ENCODE measurements at places on chromosomes 3 and 15.

GRCh38 chr3:45711931-45712330 is 22.7 kb downstream of the SACM1L start:
- no peak for DNase-seq

DNA sequence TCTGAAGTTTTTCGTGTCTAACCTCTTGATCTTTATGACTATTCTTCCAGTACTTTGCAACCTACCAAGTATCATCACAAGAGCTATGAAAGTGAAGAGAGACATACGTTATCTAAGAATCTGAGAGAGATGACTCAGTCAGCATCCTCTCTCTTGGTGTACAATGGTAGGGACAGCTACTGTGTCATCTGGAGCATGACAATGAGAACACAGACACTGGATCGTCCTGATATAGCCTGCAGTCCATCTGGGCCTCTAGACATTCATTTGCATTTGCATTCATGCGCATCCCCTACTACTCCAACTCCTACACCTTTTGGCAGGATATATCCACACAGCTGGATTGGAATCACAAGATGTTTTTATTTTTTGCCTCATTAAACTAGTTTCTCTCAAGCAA is 115.2 kb downstream of the PEX5L start:
- DNase-seq: peak; percentile 74

- DNase-seq: no peak
Observed at GRCh38 chr3:139120086-139121056, 75.7 kb upstream of the PRR23C start.

- no peak for DNase-seq
Observed at GRCh38 chr3:8882171-8882593, 81.1 kb downstream of the RAD18 start.

GRCh38 chr3:105956306-105956705 is 87.5 kb upstream of the CBLB start:
- DNase-seq: no peak

DNA sequence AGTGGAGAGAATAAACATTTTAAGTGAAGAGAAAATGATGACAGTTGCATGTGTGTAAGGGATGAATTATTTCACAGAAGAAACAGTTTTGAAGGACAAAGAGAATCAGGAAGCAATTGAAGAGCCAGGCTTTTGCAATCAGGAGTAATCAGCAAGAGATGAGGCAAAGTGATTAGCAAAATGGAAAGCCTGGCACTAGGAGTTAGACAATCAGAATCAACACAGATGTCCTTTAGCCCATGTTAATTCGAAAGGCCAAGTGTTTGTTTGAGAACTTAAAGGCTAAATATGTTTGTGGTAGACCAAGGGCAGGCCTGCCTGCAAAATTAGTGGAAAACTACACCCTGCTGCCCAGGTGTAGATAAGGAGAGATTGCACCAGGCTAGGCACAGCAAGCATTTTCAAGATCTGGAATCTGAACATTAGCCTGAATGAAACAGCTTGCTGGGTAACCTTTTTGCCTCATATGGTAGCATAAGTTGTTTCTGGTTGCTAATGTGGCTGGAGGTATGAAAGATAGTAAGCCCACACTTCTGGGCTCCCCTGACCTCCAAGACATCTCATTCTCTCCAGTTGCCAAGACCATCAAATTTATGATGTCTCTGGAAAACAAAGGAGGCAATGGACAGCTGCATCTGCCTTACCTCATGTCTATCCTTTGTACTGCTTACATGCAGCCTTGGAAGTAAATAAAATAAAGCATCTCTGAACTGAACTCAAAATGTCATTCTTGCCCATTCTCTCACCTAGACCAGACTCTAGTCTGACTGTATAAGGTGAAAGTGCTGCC is 22.0 kb upstream of the LEKR1 start:
- no peak for DNase-seq

DNA sequence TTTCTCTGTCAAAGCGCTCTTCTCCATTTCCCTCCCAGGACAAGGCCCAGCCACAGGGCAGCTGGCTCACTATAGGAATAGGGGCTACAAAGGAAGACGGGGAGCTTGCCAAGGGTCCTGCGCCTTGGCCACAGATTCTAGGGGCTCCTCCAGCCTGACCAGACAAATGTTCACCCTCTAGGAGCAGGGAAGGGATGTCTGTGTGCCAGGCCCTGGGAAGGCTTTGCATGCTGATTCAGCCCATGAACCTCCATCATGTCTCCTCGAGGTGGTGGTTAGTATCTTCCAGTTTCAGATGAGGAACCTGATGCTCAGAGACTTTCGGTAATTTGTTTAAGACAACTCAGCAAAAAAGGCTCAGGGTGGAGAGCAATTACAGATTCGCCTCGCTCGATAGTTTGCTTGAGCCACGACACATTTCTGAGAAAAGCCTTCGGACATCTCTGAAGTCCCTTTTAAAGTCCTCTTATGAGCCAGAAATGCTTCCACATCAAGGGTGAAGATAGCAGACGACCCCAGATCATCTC is 110.0 kb downstream of the XXYLT1 start:
- DNase-seq: no peak

DNA sequence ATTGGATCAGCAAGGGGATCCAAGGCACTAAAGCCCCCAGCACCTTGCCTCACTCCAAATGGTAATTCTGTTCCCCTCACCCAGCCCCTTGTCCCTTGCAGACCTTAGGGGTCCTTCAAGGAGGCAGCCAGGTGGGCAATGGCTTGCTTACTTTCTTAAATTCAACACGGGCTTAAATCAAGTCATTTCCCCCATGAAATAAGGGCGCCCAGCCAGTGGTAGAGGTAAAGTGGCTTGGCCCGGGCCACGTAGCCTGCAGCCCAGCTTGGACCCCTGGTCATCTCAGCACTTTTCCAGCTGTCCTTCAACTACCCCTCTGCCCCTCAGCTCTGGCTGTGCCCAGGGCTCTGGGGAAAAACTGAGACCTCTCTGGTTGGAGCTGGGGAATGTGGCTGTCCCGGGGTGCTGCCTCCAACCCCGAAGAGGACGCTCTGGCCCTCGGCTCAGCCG is 1.2 kb downstream of the PSTPIP1 start:
- DNase-seq: no peak

DNA sequence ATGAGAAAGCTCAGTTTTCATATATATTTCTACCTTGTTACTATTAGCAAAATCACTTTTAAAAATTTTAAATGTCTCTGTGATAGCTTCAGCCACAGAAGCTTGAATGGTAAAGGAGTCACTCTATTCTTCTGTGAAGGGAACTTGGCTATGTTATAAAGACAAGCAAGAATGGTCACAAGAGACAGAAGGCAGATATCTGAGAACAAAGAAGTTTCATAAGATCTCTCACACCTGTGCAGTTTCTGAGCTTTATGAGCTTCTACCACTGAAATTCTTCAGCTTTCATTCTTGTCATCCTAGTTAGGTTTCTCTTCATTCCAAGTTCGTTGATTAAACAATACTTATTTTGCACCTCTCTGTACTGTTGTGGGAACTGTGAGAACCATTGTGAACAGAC is 853.4 kb downstream of the IGSF11 start:
- no peak for DNase-seq

GRCh38 chr3:168813225-168813802 is 717.6 kb upstream of the GOLIM4 start:
- DNase-seq: no peak

DNA sequence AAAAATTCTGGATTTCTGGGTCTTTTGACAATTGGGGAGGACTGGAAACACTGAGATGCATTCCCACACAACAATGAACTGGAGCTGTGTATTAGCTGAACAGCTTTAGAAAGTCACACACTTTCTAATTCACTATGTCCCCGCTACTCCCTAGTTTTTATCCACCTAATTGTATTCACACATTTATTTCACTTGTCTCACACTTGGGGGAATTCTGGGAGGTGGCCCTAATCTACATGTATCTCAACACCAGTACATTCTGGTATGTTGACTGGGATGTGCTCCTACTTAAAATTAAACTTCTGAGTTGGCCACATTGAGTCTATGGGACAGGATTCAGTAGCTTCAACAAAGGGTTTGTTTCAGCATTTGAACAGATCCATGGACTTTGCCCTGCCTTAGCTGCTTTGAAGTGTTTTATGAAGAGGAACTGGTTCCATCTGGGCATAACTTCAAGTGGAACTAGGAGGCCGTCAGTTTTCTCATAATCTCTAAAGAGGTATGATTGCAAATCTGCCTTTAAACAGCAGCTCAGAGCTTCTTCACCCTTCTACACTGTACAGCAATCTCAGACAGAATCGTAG is 106.5 kb upstream of the CMC1 start:
- DNase-seq: no peak

DNA sequence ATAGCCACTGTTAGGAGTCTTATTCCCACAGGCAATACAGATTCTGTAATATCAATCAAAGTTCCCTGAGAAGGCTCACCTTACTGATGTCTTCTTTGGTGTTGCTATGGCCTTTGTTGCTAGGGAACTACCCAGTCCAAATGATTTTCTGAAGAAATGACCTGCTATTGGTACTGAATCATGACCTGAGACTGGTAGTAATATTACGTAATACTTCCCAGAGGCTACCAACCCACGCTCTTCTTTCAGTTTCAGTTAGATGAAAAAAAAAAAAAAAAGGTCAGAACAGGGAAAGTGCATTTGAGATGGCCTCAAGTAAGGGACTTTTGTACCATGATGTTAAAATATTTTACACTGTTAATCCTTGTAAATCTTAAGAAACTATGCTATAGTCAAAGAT is 1092.5 kb upstream of the EPHA6 start:
- no peak for DNase-seq

DNA sequence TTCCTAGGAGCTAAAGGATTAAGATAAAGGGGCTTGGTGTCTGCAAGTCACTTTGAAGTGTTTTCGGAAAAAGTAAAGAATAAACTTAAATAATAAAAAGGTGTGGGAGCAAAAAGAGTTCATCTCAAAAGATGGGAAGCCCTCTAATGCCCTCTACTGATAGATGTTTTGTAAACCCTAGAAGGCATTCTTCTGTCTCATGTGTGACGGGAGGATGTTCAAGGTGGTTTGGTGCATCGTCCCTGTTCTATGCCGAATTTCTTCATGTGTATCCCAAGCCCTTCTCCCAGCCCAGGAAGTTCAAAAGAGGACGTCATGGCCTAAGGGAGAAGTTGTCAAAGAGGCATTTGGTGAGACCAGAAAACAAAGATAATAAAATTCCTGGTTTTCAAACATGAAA is 37.2 kb downstream of the CCK start:
- peak; percentile 6 for DNase-seq

- DNase-seq: no peak
Observed at GRCh38 chr3:141557961-141558706, 71.3 kb downstream of the RASA2 start.

DNA sequence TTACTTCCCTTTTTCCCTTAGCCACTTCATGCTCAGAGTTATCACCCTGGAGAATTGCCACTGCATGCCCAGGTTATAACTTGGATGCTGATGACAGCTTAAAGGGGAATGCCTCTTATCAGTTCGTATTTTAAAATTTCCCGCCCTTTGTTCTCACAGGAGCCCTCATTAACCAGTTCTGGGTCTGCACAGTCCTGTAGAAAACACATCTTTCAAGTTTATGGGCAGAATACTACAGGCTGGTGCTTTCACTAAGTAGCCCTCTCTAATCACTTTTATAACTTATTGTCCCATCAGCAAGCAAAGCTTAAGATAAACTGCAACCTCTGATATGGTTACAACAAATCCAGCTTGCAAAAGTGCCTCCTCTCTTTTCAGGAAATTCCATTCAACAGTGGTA is 587.3 kb upstream of the UBE2E2 start:
- no peak for DNase-seq

GRCh38 chr3:107545680-107546120 is 22.9 kb downstream of the BBX start:
- DNase-seq: no peak

- no peak for DNase-seq
Observed at GRCh38 chr3:57335283-57335938, 42.9 kb upstream of the ASB14 start.

GRCh38 chr3:278300-279064 is 81.9 kb downstream of the CHL1 start:
- peak; percentile 86 for DNase-seq

DNA sequence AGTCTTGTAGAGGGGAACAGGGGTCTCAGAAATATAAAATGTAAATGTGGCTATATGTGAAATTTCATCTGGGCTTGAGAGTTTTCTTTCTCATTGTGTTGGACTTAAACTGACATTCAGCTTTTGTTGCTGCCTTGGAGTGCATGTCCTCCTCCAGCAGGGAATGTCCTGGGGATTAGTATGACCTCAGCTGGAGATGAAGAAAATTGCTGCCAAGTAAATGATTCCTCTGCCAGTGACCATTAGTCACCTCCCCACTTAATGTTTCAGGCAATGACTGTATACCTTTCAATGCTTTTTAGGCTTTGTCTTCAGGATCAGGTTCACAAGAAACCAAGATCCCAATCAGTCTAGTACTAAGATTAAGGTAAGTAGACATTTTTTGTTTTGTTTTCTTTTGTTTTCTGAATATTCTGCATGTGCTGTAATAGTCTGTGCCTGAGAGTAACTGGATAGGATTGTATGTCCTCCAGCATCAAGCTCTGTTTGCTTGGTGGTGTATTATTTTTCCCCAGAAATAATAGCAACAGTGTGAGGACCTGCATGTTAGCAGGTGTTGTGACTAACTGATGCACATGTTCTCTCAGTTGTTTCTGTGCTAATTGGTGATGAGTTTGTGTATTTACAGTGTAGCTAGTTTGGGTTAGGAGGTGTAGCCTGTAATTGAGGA is 18.1 kb upstream of the SLC22A13 start:
- no peak for DNase-seq

GRCh38 chr3:193330555-193331204 is 47.9 kb downstream of the ATP13A5 start:
- no peak for DNase-seq

DNA sequence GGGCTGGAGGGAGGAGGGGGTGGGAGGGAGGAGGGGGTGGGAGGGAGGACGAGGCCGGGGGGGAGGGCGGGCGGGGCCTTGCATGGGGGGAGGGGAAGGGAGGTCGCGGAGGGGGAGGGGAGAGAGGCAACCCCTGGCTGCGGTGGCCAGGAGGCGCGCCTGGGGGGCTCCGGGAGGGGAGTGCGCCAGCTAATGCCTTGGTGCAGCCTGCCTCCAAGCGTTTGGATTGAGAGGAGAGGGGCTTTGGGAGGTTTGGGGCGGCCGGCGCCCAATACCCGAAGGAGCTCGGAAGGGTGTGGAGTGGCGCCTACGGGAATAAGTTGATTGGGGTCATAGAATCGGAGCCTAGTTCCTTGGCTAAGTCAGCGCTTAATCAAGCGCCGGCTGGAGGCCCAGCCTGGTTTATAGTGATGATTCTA is 557 bp downstream of the TFG start:
- no peak for DNase-seq

DNA sequence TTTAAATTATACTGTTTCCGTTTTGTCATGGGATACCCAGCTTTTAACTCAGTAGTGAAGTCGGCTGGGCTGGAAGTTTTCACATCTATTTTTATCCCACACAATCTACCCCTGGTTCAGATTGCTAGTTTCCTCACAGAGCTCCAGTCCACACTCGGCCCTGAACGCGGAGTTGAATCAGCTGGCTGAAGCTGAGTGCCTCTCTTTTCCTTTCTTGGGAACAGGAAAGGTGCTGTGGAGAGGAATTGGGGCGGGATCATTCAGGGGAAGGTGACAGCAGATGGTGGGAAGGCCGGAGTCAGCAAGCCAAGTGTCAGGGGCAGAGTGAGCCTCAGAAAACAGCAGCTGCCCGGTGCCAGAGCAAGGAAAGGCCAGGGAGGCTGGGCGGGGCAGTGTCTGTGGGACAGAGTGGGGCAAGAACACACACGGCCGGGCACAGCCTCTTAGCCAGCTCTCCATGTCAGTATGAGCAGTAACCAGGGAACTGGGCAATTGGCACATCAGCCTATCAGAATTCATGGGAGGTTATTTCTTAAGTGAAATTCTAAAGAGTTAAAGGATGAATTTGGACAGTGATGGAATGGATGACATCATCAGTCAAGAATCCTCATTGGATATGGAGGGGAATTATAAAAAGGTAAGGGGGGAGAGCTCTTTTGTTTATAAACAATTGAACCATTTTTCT is 135.7 kb upstream of the IL12A start:
- no peak for DNase-seq
